ENCODE measurements at places on chromosomes 13 and 19. TPM values are rescaled to one million over a fixed set of nuclear protein-coding genes. Genes with fewer than 3 reads are reported as not detected.

DNA sequence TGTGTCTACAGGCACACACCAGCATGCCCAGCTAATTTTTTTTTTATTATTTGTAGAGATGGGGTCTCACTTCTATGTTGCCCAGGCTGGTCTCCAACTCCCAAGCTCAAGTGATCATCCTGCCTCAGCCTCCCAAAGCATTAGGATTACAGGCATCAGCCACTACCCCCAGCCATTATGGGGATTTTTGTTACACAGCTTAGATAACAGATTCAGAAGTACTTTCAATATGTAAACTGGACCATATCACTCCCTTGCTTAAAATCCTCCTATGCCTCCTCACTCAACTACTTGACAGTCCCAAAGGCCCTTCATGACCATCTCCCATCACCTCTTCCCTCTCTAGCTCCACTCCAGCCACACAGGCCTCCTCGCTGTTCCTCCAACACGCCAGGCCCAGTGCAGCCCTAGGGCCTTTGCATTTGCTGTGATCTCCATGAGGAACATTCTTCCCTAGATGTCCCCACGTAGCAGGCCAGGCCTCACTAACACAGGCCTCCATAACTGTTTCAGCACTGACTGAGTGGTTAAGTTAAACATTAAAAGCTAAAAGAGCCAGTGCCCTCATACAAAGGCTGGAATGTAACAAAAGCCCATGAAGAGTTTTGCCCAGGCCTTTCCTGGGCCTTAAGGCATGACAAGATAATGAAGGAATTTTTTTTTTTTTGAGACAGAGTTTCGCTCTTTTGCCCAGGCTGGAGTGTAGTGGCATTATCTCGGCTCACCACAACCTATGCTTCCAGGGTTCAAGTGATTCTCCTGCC lies 2.5 kb downstream of the DOHH start:
- DNase-seq: no peak

DNA sequence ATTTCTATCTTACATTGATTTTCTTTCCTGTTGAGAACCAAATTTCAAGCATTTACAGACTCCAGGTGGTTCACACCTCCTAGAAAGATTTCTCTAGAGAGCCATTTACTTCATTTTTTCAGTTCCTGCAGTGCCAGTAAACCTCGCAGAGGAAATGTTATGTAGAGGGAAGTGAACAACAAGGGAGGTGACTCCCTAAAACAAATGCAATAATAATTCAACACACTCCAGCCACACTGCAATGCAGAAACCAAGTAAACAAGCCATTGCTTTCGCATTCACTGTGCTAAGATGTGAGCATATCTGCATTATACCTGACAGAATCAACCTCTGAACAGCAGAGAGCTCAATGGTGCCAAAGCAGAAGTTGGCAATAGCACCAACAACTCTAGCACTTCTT lies 215.1 kb downstream of the RBM26 start:
- no peak for DNase-seq

- no peak for DNase-seq
Observed at GRCh38 chr13:39385154-39385553, 217.8 kb downstream of the LHFPL6 start.

GRCh38 chr19:54312436-54313377 lies at the start of gene LILRA5:
TSS of gene LILRA5 (minus strand) at chr19:54313166. CDS start at chr19:54313019, 147 bp downstream.
- no peak for DNase-seq

- no peak for DNase-seq
Observed at GRCh38 chr13:50229960-50230661, 214.9 kb downstream of the KCNRG start.

DNA sequence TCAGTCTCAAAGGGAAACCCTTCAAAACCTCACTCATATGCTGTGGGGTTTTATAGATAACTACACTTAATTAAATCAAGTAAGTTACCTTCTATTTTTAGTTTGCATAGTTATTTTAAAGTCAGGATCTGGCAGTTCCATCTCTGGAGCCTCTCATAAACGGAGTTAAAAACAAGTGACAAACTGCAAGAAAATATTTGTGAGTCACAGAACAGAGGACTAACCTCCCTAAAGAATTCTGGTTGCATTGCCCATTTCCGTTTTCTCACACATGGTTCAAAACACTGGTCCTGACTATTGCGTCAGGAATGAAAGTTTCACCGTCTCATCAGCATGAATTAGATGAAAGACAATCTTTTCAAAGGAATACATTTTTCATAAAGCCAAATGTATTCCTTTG lies 10.6 kb downstream of the RXFP2 start:
- DNase-seq: no peak

DNA sequence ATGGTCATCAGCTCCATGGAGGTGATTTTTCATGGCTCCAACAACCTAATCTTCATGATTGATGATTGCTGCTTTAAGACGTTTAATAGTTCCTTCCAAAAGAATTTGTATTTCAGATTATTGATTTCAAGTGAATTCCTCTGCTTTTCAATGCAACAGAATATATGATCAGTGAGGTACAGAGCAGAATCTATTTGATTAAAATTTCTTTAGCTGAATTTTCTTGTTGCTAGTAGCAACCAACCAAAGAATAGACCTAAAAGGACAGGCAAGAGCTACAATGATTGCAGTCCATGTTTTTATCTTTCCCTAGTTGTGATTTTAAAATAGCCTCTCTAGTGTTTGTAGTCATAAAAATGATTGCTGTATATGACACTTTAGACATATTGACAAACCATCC lies 76.8 kb upstream of the SCEL start:
- DNase-seq: no peak

GRCh38 chr19:56221851-56222250 lies 19.8 kb downstream of the ZSCAN5C start:
- no peak for DNase-seq

DNA sequence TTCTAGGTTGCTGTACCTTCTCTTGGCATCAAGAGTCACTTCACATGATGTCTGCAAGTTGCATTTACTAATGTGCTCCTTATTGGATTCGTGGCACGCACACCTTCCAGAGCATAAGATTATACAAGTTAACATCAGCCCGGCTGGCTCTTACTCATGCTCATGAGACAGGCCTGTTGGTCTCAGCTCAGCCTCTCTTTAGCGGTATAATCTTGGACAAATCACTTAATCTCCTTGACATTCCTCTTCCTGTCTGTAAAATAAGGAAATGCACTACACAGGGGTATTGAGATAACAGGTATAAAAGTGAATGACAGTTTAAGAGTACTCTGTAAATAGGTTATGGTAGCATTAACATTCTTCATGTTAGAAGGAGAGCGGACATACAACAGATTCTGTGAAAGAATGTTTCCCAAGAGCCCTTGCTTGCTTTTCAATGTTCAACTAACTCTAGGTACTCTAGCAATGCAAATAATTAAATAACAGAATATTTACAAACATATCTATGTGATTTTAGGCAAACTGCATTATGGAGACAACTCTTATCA lies 181.1 kb downstream of the FGF14 start:
- DNase-seq: no peak

GRCh38 chr13:80235967-80236302 lies 105.0 kb downstream of the SPRY2 start:
- DNase-seq: no peak

- no peak for DNase-seq
Observed at GRCh38 chr19:18478545-18479311, 40.8 kb upstream of the ISYNA1 start.

- DNase-seq: peak; percentile 56
Observed at GRCh38 chr19:8161135-8161646, 11.8 kb upstream of the FBN3 start.

- no peak for DNase-seq
Observed at GRCh38 chr19:41298348-41298964, 11.5 kb upstream of the CCDC97 start.

- peak; percentile 88 for DNase-seq
Observed at GRCh38 chr19:45492627-45493470, 4.0 kb downstream of the RTN2 start.

- DNase-seq: no peak
Observed at GRCh38 chr19:2173767-2174577, 10.2 kb downstream of the DOT1L start.

GRCh38 chr13:20258963-20259288 lies 26.8 kb upstream of the GJB6 start:
- DNase-seq: no peak

- DNase-seq: no peak
Observed at GRCh38 chr13:44622708-44623107, 46.6 kb upstream of the TSC22D1 start.

GRCh38 chr13:70339738-70340137 lies 231.5 kb upstream of the KLHL1 start:
- DNase-seq: peak; percentile 43

GRCh38 chr13:77511552-77511951 lies 24.0 kb upstream of the SCEL start:
- no peak for DNase-seq

GRCh38 chr13:81636120-81636519 lies 1295.2 kb upstream of the SPRY2 start:
- DNase-seq: no peak

DNA sequence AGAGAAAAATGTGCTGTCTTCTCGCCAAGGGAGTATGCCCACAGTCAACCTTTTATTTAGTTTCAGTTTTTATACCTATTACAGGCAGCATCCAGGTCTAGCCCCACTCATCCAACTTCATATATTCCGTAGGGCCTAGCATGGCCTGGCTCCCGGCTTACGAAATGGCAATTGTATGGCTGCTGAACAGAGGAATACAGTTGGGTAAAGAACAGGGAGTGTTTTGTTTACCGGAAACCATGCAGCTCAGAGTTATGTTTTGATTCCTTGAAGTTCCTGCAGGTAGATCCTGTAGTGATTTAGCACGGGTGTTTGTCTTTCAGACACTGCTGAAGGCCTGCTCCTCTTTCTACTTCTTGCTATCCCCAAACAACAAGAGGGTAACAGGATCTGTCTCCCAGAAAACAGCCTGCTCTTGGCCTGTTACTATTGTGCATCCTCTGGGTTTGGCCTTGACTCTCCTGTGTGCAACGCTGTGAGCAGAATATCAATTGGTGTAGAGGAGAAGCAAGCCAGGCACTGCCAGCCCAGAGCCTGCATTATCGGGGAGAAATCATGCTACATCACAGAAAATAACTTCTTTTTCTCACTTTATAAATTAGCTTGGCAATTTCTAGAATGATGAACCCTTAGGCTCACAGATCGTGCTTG lies 32.4 kb downstream of the OLFM4 start:
- no peak for DNase-seq

- no peak for DNase-seq
Observed at GRCh38 chr19:519449-519865, 12.1 kb upstream of the CDC34 start.

DNA sequence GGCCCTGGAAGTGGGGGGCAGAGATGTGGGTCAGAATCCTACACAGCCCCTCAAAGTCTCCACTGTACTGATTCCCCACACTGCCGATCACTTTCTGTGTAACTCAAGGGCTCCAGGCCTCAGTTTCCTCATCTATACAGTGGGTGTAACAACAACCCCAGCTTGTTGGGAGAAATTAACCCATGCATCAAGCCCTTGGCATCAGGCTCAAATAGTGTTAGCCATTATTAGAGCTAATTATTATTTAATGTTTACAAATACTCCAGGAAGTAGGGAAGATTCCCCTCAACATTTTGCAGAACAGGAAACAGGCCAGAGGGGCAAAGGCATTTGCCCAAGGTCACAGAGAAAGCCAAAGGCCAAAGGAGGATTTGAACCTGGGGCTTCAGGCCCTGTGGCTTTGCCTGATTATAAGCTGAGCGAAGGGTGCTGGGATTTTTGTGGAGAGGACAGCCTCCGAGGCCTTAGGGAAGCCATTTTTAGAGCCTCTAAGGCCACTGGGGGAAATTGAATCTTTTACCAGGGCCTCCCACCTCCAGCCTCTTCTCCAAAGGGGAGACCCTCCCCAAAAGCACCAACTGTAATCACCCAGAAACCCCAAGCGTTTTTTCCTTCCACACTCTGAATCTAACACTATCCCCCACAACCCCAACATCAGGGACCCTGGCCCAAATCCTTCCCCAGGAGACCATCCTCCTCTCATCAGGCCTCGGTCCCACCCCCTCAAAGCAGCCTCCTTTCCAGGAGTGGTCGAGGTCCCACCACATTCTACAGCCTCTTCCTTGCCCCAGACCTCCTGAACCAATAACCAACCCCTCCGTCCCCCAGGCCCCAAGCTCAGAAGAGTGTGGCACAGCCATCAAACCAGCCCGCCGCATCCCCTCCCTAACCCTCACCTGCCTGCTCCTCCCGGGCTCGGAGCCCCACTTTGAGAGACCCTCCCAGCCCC lies 1.1 kb downstream of the FKBP8 start:
- no peak for DNase-seq

GRCh38 chr13:39315796-39316195 lies 277.5 kb downstream of the NHLRC3 start:
- DNase-seq: no peak

- DNase-seq: no peak
Observed at GRCh38 chr19:49103331-49104085, 10.7 kb upstream of the LIN7B start.

- no peak for DNase-seq
Observed at GRCh38 chr13:66477816-66478215, 752.3 kb downstream of the PCDH9 start.

- DNase-seq: no peak
Observed at GRCh38 chr13:84649853-84650252, 767.6 kb upstream of the SLITRK1 start.

GRCh38 chr13:72782717-72783116 lies 784 bp downstream of the PIBF1 start:
- DNase-seq: no peak

DNA sequence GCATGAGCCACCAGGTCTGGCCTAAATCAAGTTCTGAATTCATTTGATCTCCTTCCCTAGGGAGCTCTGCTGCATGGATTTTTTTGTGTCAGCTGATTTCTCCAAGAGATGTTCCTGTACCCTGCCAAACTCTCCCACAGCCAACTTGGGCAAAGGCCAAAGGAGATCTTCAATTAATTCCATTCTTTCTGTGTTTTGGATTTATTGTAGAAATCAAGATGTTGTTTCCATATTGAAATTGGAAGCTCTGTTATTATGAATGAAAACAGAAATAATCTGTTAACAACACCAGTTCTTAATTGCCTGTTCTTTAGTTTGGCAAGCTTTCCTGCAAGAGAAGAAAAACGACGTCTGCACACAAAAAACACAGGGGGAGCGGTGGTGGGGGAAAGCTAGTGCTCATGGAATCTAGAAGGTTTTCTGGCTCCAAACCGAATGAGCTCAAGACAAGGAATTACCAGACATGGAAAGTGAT lies 86.5 kb upstream of the ABCC4 start:
- no peak for DNase-seq

GRCh38 chr13:113585896-113586295 lies 1.3 kb downstream of the TFDP1 start:
- DNase-seq: no peak

Gene TMC4
- 14.7 TPM for total RNA-seq

Gene SIGLEC5
- 0.15 TPM for total RNA-seq

Gene LRRC25
- total RNA-seq: 0.18 TPM

Gene KCNC3
- 10.1 TPM for total RNA-seq

Gene RPS16
- 3,158 TPM for total RNA-seq

Gene KLHL26
- total RNA-seq: 14.2 TPM

Gene AMER2
- 0.18 TPM for total RNA-seq

Gene C13orf46
- total RNA-seq: 0.37 TPM

Gene NRTN
- 4.9 TPM for total RNA-seq

Gene PLA2G4C
- total RNA-seq: 8.6 TPM

Gene PLK5
- 0.60 TPM for total RNA-seq

Gene RNASEH2B
- total RNA-seq: 33.3 TPM

Gene ZNF69
- 24.5 TPM for total RNA-seq

Gene ATCAY
- 23.5 TPM for total RNA-seq

Gene TBCB
- 187 TPM for total RNA-seq

Gene NALCN
- 0.34 TPM for total RNA-seq

Gene CYP4F2
- total RNA-seq: 1.2 TPM

Gene PSG2
- not detected for total RNA-seq

Gene ZFP14
- total RNA-seq: 7.9 TPM

Gene CUL4A
- total RNA-seq: 100 TPM

Gene TUBA3C
- total RNA-seq: not detected

Gene ZIK1
- total RNA-seq: 31.1 TPM
